ENCODE measurements at places on chromosomes 4 and X.

DNA sequence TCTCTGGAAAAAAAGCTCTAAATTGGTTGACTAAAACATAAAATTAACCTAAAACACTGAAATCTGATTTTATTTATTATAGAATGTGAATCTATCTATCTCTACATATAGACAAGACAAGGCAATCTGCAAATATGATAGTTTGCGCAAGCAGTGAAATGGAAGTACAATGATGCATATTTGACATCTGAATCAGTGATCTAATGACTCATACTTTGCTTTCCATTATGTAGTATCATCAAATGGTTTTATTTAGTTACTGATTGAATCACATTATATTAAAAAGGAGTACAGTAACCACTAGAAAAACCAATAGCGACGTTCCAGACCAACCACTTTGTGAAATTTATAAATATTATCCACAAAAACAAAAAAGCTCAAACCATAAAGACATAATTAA lies 1969.3 kb downstream of the PCDH7 start:
- no peak for DNase-seq

- DNase-seq, result no peak
Measured at GRCh38 chrX:24426340-24426913, 38.7 kb upstream of the PDK3 start.

DNA sequence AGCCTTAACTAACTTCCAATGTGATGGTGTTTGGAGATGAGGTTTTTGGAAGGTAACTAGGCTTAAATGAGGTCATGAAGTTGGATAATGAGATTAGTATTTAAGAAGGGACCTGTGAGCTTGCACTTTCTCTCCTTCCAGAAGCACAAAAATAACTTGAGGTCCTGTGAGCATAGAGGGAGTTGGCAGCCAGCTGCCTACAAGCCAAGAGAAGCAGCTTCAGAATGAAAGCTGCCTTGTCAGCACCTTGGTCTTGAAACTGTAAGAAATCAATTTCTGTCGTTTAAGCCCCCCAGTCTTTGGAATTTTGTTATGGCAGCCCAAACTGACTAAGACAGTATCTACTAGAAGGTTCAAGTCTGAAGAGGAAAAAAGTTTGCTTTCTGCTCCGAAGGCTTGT lies 280.2 kb upstream of the GALNTL6 start:
- no peak for DNase-seq

- DNase-seq, result no peak
Measured at GRCh38 chr4:2372488-2373030, 45.9 kb downstream of the ZFYVE28 start.

GRCh38 chr4:115228851-115229250 lies 115.4 kb upstream of the NDST4 start:
- DNase-seq, result no peak

GRCh38 chrX:14361435-14361834 lies 167.9 kb upstream of the GLRA2 start:
- no peak for DNase-seq

DNA sequence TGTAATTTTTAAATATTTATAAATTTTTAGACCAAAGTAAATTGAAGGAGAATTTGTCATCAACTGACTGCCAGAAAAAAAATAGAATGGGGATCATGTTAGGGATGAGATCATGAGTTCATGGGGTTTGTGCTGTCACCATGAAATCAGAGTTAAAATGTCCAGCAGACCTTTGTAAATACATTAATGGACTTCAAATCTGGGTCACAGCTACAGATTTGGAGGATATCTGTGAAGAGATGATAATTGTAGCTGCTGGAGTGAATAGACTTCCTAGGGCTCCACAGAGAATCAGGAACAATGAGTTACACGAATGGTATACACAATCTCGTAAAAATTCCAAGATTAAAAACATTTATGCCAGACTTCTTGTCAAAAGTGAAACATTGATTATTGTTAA lies 6.6 kb downstream of the FSTL5 start:
- DNase-seq, result no peak

- no peak for DNase-seq
Measured at GRCh38 chrX:96722781-96723180, 38.1 kb downstream of the DIAPH2 start.

GRCh38 chrX:85084770-85085393 lies 81.2 kb downstream of the APOOL start:
- DNase-seq, result no peak

DNA sequence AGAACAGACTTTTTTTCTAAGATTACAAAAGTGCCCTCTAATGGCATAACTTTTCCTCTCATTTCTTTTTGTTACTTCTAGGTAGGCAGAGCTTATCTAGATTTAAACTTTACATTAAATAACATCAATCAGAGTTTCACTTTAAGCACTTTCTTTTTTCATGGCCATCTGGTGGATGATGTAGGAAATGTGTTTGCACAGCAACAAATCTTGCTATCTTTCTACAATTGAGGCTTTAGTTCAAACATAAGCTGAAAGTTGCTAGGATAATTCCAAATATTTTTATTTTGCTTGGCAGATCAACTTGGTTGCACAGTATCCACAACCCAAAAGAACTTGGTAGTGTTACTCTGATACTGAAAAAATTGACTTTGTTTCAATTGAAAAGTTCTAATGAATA lies 22.0 kb downstream of the NDNF start:
- no peak for DNase-seq

- no peak for DNase-seq
Measured at GRCh38 chr4:87275311-87275710, 47.4 kb downstream of the HSD17B13 start.

GRCh38 chrX:154021131-154021611 lies 1.5 kb upstream of the IRAK1 start:
- no peak for DNase-seq

DNA sequence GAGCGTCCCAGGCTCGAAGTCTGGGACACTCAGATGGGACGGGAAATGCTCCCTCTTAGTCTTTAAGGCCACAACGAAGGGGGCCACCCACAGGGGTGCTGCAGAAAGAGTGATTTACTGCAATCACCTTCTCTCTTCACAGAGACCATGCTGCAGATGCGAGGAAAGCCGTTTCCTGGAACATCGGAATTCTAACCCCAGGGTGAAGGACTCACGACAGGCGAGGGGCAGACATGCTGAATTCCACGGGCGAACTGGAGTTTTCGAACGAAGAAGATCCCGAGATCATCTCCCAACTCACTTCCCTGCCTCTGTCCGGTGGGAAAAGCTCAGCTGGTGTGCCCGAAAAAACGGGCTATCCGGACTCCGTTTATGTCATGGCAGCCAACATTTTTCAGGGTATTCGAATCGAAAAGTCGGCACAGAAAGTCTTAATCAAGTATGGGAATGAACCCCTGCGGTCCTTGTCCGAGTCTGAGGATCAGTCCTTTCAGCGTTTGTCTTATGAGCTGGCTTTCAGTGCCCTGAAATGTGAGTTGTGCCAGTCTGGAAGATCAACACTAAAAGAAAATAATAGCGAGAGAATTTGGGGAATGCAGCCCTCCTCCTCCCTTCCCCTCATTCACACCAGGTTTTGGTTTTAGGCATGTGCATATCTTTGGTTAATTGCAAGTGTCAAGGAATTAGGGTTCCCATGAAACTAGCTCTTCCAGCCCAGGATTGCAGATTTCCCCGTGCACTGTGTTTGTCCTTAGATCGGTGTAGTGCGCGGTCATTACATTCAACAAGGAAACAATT lies 905 bp downstream of the NSUN7 start:
- no peak for DNase-seq

GRCh38 chr4:83011689-83012199 lies 1.1 kb upstream of the LIN54 start:
- DNase-seq, result no peak

DNA sequence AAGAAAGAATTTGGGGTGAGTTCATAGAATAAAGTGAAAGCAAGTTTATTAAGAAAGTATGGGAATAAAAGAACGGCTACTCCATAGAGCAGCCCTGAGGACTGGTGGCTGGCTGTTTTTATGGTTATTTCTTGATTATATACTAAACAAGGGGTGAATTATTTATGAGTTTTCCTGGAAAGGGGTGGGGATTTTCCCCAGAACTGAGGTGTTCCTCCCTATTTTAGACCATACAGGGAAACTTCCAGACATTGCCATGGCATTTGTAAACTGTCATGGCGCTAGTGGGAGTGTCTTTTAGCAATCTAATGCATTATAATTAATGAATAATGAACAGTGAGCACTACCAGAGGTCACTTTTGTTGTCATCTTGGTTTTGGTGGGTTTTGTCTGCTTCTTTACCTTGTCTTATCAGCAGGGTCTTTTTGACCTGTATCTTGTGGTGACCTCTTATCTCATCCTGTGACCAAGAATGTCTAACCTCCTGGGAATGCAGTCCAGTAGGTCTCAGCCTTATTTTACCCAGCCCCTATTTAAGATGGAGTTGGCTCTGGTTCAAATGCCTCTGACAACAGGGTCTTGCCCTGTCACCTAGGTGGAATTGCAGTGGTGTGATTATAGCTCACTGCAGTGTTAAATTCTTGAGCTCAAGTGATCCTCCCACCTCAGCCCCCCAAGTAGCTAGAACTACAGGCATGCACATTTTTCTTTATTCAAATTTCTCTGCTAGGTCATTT lies 27.1 kb downstream of the RAPGEF2 start:
- no peak for DNase-seq

DNA sequence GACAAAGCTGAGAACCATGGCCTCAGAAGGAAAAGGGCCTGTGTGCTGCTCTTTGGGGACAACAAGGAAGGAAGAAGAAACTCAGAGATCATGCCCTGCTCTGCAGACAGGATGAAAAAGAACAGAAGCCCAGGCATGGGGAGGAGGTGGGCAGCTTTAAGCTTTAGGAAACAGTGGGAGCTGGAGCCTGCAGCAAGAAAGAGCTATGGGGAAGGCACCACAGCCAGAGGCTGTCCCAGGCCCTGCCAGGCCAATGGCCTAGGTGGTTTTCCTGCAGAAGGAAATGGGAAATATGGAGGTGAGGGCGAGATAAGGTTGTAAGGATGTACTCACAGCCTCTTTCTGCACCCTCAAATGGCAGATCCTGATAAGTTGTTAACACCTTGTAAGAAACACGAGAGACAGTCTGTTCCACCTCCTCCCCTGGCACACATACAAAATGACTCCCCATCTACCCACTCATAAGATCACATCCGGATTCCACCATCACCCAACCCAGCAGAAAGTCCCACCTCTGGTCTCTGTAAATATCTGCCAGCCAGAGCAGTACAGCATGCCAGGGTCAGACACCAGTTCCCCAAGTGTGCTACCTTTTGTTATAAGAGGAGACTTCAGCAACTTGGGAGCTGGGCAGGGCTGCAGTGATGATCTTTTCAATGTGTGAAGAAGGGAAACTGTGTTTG lies 105.2 kb downstream of the RTL5 start:
- no peak for DNase-seq

DNA sequence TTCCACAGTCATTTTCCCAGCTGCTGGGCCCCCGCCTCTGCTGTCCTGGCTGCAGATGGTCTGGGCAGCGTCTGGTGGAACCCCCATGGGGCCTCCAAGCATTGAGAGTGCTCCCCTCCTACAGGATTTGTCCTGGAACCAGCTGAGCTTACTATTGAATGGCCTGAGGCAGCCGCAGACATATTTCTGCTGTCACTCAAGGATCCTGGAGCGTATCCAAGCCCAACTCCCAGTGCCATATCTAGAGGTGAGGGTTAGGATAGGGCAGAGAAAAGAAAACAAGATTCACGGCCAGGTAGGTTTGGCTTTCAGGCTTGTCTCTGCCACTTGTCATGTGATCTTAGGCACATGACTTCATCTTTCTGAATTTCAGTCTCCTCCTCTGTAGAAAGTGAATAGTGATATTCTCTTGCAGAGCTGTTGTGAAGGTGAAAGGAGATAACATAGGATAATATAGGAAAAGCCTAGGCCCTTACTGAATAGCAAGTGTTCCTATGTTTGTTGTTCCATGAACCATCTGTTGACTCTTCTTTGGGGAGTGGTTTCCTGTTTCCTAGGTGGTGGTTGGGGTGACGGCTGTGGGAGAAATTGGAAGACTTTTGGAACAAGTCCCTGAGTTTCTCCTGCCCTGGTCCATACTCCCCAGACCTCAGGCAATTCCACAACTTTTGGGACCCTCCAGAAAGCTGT lies 52.3 kb downstream of the SEPSECS start:
- DNase-seq, result no peak

DNA sequence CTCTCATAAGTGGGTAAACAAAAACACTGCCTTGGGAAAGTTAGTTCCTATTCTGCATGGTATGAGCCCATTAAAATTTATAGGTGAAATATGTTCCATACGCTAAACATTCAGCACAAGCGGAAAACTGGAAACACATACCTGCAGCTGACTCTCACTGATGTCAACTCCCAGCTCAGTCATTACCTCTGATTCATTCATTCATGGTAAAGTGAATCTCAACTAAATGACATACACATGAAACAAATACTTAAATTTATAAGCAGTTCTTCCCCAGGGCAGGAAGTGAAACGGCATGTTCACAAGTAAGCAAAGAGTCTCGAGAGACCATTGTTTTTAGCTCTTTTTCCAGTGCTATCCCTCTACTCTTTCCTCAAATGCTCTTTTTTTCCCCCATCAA lies 1.6 kb downstream of the SLC10A6 start:
- no peak for DNase-seq

GRCh38 chr4:6169239-6169638 lies 31.1 kb downstream of the JAKMIP1 start:
- no peak for DNase-seq

DNA sequence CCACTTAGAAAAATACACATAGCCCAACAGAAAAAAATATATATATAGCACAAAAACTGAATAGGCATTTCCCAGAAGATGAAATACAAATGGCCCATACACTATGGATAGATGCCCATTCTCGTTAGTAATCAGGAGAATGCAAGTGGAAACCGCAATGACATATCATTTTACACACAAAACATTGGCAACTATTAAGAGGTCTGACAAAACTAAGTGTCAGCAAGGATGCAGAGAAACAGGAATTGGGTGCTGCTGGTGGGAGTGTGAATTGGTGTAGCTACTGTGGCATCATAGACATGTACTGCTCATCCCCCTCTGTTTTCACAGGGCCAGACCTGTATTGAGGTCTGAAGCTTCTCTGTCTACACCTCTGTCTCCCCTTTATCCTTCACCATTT lies 320.0 kb downstream of the IDS start:
- DNase-seq, result no peak
